ENCODE measurements at places on chromosomes 16 and 17.

DNA sequence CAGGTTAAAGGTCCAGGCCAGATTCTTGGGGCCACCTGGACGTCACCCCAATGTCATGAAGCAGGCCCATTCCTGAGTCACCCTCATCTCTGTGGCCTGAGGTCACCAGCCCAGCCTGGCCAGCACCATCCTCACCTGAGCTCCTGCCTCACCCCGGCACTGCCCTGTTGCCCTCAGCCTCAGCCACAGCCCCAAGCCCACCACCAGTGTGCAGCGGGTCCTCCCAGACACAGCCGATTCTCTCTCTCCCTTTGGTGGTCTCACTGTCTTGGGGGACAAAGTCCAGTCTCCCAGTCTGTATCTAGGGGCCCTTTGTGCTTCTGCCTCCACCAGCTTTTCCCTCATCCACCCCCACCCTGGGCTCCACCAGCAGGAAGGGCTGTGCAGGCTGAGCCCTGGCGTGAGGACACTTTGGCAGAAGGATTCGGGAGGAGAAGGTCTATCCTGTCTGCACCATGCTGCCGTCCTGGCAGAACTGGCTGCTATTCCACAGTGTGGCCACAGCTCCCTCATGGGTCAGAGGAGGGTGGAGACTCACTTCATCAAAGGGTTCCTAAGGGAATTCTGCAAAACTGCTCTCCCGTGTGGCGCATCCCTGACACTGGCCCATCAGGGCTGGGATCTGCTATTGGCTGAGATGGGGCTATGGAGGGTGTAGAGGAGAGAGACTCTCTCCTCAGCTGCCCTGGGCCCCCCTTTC is 64.3 kb downstream of the PRMT7 start:
- no peak for DNase-seq

GRCh38 chr16:57821149-57821971 is 19.1 kb upstream of the KIFC3 start:
- no peak for DNase-seq

GRCh38 chr17:13931111-13931526 is 138.2 kb upstream of the COX10 start:
- no peak for DNase-seq

DNA sequence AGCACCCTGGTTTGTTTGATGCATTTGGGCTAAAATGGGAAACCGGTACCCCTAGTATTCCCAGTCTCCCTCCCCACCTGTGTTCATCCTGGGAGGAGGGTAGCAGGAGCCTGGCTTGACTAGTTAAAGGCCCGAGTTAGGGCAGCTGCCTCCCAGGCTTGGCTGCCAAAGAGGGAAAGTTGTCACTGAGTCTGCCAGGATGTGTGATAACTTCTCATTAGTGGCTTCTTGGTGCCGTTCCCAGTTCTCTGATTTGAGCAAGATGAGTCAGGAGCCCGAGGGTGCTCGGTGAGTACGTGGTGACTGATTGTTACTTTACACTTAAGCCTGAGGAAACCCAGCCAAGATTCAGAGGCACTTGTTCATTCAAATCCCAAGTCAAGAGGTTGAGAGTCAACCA is 2.5 kb downstream of the KRT32 start:
- no peak for DNase-seq

DNA sequence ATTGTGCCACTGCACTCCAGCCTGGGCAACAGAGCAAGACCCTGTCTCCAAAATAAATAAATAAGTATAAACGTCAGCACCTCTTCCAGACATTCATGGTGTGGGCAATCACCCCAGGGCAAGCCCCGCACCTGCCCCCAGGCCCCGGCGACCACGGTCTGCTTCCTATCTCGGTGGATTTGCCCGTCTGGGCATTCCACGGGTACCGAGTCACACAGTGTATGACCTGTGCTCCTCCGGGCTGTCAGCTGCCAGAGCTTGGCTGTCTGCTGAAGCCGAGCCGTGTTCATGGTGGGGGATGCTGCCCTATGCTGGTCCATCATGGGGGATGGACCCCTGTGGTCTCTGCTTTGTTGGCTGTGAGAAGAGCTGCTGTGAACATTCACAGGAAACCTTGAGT is 15.4 kb downstream of the CYBC1 start:
- no peak for DNase-seq

- no peak for DNase-seq
Observed at GRCh38 chr17:81067391-81067811, 32.5 kb downstream of the BAIAP2 start.

DNA sequence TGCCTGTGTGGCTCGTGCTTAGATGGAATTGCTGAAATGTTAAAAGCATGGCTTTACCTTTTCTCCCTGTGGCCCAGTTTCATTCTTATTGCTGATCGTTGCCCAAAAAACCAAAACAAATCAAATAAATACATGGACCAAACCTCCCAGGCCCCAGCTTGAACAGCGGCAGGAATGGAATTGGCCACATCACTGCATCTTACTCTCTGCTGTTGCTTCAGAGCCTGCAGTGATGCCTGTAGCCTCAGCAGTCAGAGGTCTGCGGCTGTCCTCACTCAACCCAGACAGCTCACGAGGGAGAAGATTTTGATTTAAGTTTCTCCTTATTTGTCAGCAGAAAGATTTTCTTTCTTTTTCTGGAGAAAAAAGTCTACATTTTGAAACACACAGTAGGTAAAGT is 91.5 kb downstream of the NPIPB11 start:
- DNase-seq: no peak

DNA sequence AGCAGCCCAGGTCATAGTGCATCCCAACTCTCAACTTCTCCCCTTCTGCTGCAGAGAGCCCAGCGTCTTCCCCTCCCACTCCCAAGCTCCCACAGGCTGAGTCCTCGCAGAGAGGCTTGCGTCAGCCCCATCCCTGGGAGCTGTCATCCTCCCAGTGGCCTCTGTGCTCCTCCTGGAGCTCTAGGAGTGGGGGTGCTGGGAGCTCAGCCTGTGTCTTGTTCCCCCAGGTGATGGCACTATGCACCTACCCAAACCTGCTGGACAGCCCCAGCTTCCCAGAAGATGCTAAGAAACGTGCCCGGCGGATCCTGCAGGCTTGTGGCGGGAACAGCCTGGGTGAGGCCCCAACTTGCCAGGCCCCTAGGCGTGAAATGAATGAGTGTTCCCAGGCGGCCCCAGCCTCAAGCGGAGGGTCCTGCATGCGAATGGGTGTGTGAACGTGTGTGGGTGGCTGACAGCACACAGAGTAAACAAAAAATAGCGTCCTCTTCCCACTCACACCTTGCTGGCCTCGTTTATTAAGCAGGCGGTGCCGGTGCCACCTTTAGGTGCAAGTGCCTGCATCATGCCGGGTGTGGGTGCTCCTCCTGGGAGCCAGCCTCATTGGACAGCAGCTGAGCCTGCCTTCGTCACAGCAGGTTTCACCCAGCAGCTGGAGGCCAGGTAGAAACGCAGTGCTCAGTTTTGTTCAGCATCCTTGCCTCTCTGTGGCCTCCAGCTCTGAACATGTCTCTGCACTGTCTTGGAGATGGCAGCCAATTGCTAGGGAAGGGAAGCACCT is 16.5 kb downstream of the GPT2 start:
- DNase-seq: no peak

DNA sequence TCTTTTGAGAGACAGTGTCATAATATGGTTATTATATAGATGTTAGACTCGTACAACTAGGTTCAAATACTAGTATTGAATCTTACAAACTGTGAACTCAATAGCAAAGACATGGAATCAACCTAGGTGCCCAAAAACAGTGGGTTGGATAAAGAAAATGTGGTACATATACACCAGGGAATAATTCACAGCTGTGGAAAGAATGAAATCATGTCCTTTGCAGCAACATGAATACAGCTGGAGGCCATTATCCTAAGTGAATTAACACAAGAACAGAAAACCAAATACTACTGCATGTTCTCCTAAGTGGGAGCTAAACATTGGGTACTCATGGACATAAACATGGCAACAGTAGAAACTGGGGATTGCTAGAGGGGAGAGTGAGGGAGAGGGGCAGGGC is 8.1 kb downstream of the PHKB start:
- DNase-seq: no peak

DNA sequence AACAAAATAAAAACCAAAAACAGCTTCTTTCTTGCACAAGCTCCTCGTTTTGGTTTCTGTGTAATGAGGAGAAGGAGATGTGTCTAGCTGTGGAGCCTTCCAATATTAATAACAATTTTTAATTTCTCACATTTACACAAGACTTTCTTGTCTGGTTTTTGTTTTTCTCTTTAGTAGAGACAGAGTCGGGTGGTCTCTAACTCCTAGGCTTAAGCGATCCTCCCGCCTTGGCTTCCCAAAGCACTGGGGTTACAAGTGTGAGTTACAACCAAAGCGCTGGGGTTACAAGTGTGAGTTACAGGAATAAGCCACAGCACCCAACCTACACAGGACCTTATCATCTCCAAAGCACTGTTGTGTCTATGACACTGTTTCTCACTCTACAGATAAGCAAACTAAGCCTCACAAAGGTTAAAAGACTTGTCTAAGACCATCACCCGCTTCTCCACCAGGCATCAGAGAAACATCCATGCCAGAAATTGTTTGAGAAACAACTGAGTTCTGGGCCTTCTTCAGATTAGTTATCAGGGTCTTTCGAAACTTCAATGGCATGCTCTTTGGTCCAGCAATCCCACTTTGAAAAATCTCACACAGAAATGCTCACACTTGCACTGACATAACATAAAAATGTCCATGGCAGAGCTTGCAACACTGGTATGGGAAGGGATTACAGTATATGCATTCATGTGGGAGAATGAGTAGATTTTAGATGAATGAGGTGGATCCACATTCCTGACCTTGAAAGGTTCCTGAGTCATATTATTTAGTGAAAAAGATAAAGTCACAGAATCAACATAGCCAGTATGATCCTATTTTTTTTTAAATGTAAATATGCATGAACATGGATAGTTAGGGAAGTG is 3.9 kb downstream of the ABAT start:
- no peak for DNase-seq

- no peak for DNase-seq
Observed at GRCh38 chr16:12059216-12059769, 82.8 kb downstream of the SNX29 start.

- no peak for DNase-seq
Observed at GRCh38 chr17:57420734-57421717, 164.7 kb downstream of the MSI2 start.

- no peak for DNase-seq
Observed at GRCh38 chr17:29624586-29624985, 1.9 kb upstream of the CORO6 start.

DNA sequence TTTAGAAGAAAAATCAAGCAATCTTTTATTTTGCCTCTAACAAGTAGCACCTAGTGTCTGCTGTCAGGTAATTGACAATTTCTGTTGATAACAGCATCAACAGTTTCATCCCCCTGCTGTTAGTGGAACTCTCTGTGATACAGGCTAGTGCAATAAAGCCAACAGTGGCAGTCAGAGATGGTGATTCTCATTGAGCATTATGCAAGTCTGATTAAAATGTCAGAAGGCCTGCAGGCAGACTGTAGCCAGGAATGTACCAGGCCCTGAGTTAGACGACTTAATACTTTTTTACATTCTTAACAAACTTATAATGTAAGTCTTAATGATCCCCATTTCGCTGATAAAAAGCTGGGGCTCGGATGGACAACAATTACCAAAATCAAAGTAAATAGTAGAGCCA is 14.6 kb downstream of the CYLD start:
- DNase-seq: no peak

DNA sequence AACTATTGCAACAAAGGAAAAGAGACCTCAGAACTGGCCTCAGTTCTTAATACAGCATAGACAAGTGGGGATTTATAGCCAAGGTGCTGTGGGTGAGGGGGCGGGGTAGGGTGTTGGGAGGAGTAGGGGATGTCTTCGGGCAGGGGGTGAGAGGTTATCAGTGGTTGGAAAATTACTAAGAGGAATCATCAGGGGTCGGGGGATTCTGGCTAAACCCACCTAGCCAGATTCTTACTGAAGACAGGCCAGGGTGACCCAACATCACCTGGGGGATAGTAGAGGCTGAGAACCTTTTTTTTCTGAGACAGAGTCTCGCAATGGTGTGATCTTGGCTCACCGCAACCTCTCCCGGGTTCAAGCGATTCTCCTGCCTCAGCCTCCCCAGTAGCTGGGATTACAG is 32.6 kb downstream of the HS3ST3B1 start:
- DNase-seq: no peak

DNA sequence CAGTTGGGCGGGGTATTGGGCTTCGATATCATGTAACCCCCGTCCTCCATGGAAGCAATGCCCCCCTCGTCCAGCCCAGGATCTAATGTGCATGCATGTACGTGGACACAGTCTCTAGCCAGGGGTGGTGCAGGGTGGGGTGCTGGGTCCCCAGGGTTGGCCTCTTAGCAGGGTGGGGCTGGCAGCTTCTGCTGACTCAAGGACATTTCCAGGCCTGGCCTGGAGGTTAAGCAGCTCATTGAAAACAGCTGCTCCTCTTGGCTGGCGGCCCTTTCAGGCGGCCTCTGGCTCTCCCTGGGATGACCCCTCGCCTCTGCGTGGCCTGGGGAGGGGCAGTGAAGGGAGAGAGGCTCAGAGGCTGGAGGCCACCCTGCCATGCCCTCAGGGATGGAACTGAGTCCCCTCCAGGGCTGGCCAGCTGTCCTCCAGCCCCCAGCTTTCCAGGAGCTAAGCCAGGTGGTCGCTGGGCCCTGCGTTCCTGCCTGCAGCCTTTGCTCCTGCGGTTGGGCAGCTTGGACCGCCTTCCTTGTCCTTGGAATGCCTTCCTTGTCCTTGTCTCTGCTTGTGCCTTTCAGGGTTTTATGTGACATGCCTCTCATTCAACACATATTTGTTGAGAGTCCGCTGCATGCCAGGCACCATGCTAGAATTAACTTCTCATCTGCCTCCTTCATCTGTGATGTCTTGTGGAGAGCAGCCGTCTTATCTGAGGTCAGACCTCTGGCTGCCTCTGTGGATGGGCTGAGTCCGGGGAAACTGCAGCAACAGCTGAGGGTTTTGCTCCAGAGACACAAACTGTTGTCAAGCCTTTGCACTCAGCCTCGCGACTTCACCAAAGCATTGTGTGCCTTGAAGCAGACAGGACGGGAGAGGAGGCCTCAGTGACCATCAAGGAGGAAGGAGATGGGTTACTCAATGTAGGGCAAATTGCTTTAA is 26.6 kb downstream of the MRC2 start:
- no peak for DNase-seq

- DNase-seq: no peak
Observed at GRCh38 chr16:51327001-51327400, 175.9 kb upstream of the SALL1 start.

Data from stimulated activated CD8-positive, alpha-beta memory T cell treated with anti-CD3 and anti-CD28 coated beads, Interleukin-7, amount 100 ng/mL, for 4 hours (primary cell).